ENCODE measurements at places on chromosomes 2 and 18.

- no peak for DNase-seq
These were observed 75.2 kb downstream of the TMEFF2 start for GRCh38 chr2:192119536-192119935.

- no peak for DNase-seq
These were observed 96.9 kb downstream of the CHN1 start for GRCh38 chr2:174908284-174908683.

DNA sequence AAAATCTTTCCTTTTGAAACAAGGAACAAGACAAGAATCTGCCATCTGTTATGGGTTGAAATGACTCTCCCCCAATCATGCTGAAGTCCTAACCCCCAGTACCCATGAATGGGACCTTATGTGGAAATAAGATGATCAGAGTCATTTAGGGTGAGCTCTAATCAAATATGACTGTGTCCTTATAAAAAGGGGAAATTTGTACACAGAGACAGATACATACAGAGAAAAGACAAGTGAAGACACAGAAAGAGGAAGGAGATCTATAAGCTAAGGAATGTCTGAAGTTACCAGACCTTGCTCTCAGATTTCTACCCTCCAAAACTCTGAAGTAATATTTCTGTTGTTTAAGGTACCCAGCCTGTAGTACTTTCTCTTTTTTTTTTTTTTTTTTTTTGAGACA is 15.7 kb downstream of the TGFBRAP1 start:
- no peak for DNase-seq

DNA sequence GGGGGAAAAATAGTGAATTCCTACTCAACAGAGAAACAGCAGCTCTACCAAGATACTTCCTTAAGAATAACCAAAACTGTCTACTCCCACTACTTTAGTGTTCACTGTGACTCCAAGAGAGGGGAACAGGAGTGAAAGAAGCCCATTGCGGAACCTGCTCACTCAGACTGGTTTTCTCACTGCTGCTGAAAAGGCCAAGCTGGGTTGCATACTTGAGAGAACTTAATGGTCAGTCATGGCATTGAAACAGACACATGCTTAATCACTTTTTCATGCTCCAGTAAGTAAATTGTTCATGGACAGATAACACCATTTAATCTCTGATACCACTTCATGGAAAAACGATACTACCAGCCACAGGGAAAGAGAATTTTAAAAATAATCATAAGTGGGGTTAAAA is 35.7 kb upstream of the SLC8A1 start:
- DNase-seq = no peak

- DNase-seq = no peak
These were observed 53.3 kb upstream of the SLC5A7 start for GRCh38 chr2:107932979-107933378.

- no peak for DNase-seq
These were observed 66.1 kb downstream of the SAP130 start for GRCh38 chr2:127961729-127962128.

GRCh38 chr2:189608795-189609422 is 28.3 kb upstream of the SLC40A1 start:
- DNase-seq = no peak

DNA sequence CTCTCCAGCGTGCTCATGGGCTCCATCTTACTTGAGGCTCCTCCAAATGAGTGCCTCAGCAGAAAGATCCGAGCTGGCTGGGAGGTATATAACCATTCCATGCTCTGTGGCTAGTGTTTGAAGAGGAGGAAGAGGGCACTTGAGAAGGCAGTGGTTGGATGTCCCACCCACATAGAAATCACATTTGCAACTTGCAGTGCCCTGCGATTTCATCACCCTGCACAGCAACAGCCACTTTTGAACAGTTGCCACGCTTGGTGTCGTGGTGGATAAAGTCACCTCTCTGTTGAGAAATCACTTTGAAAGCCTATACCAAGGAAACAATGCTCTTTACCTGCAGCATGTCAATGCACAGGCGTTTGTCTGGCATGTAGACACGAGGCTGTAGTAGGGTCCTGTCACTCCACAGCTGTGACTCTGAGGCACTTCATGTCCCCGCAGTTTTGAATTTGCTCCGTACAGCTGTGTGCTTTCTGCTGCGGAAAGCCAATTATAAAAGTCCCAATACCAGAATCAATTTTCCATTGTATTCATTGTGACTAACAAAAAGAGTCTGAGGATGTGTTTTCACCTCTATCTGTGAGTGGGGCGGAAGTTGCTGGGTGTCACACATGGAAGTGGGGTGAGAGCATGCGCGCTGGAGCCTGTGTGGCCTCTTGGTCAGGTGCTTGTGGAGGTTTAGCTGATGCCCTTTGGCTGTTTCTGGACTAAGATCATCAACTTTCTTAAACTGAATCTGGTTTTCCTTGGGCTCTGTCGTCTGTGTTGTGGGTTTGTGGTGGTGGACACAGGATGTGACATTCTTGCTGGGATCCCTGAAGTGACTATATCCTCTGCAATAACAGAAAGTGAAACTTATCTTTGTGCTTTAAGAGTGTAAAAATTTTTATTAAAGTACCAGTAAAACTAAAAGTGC is 2.8 kb downstream of the CNDP2 start:
- peak; percentile 46 for DNase-seq

GRCh38 chr2:41598161-41598894 is 449.5 kb upstream of the PKDCC start:
- DNase-seq = no peak

DNA sequence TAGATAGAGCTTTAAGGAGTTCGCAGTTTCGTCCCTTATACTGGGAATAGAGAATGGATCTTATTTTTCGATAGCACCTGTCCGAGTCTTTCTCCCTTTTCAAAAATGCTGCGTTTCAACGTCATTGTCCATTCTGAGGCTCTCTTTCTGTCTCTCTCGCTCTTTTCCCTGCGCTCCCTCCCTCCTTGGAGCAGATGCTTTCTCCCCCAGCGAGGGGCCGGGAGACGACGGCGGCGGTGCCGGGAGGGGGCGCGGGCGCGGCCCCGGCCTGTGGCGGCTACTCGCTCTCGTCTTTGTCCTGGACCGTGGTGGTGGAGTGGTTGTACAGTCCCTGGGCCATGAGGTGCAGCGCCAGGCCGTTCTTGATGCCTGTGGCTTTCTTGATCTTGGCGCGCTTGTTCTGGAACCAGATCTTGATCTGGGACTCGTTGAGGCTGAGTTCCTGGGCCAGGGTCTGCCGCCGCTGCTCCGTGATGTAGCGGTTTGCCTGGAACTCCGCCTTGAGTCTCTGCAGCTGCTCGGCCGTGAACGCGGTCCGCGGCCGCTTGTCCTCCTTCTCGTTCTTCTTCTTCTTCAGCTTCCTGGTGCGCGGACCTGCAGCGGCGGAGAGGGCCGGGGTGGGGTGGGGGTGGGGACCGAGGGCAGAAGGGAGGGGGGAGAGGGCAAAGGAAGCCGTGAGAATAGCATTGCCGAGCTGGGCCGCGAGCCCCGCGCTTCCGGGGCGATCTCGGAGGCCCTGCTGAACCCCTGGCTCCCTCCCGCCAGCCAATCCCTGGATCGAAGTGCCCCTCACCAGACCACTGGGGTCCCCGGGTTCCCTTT is 4.6 kb downstream of the EN1 start:
- no peak for DNase-seq

DNA sequence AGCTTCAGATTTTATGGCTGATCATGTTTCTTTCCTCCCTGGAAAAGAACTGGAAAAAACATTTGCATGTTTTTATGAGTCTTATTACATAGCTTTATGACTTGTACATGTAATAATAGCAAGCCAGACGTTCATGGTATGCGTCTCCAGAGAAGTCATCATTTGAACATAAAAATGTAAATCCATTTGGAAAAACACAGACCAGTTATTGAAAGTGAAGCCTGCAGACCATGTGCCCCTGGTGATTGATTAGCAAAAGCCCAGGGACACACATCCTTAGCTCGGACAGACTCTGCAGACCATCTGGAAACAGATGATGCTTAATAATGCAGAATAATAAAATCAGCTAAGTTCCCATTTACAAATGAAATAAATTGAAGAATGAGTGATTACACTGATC is 283.1 kb downstream of the TDRD15 start:
- no peak for DNase-seq

- DNase-seq = no peak
These were observed 117.4 kb downstream of the MBP start for GRCh38 chr18:77015169-77015568.

- no peak for DNase-seq
These were observed 38.3 kb downstream of the ST3GAL5 start for GRCh38 chr2:85850451-85850850.

- peak; percentile 48 for DNase-seq
These were observed 118.1 kb downstream of the MSH2 start for GRCh38 chr2:47520825-47521665.

DNA sequence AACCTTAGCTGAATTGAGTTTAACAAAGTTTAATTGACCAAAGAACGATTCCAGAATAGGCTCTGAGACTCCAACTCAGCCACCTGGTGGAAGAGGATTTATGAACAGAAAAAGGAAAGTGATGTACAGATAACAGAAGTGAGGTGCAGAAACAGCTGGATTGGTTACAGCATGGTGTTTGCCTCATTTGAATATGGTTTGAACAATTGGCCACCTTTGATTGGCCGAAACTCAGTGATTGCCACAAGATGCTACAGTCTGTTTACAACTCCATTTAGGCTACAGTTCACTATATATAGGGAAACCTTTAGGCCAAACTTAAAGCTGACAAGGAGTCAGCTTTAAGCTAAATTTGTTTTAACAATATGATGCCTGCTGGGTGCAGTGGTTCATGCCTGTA is 28.1 kb upstream of the SLC35G4 start:
- DNase-seq = no peak

GRCh38 chr2:41867553-41867952 is 180.3 kb upstream of the PKDCC start:
- no peak for DNase-seq

DNA sequence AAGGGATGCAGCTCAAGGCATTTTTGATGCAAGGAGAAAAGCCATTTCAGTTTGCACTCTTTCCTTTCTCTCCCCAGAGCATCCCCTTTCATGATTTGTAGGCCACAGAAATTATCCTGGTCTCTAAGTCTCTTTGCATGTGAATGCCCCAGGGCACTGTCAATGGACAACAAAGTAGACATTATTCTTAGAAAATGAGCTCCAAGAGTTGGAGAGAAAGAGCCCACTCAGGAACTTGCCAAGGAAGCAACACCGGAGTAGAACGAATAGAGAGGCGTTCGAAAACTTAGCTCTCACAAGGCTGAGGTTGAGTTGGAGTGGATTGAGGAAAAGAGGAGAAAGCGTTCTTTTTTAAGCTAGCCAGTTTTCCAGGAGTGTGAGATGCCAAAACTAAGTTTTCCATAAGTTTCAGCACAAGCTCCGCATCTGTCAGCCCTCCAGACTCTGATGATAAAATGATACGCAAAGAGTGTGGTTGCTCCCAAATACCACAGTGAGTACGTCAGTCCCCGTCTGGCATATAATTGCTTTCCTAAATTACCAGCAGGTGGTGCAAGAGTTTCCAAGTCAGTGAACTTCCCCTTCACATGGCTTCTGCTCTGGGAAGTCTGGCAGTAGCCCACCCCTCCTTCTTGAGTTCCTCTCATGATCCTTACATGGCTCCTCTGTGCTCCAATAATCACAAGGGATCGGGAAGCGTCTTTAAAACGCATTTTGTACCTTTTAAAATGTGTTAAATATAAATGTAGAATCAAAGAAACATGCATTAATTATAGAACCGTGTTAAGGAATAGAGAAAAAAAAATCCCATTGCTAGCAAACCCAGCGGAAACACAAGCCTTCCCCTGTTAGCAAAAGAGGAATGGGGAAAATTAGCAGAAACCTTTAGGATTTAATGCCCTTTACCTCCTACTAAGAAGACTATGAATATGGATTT is 1060.6 kb upstream of the FANCL start:
- no peak for DNase-seq

DNA sequence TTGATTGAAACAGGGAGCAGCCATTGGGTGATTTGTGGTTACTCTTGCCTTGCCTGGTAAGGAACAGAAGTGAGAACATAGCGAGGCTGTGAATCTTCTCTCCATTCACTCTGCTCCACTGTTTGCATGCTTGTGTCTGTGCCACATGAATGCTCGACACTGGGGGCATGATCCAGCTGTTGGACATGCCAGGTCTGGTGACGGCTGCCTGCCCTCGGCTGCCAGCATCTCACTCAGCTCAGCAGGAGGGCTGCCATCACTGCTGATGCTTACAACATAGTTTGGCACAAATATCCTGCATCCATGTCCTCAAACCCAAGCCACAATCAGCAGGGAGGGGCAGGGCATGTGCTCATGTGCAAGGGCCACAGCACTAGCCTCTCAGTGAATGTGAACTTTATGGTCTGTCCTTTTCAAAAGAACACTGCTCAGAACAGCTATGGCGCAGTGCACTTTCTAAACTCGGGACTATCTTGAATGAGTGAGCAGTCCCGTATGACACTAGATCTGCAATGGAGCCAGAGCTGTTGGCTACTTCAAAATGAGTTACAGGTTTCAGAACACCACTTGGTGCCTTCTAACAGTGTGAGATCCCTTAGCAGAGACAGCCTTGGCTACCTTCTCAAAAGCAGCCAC is 126.3 kb downstream of the NRP2 start:
- no peak for DNase-seq

- no peak for DNase-seq
These were observed 103.9 kb upstream of the ACVR1C start for GRCh38 chr2:157732596-157732995.

DNA sequence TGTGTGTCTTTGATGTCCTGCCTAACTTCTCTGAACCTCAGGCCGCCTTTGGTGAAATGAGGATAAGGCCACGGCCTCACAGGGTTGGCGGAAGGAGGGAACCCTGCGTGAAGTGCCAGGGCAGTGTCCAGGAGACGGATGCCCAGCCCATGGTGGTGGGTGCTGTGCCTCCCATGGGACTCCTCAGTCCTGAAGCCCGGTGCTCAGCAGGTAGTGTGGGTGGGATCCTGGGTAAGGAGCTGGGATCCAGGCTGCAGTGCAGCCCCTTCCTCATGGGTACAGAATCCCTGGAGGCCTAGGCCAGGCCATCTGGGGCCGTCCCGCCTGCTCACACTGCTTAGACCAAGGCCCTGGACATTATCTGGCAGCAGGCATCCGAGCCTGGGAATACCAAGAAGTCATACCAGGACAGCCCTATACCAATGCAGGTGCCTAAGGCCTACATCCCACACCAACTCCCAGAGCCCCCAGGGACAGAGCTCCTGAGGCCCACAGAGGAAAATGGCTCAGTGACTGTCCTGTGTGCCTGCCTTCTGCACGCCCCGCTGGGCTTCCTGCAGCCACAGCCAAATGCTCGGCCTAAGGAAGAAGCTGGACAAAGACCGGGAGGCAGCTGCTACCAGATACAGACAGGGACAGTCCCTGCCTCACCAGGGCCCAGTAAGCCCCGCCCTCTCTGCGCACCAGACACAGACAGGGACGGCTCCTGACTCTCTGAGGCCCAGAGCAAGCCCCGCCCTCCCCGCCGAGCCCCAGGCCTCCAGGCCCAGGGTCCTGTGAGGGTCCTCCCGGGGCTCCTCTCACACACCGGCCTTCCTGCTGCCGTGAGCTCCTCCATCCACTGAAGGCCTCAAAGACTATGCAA is 78.0 kb downstream of the NDUFA10 start:
- no peak for DNase-seq

GRCh38 chr2:39689272-39689841 is 23.6 kb downstream of the TMEM178A start:
- DNase-seq = no peak

DNA sequence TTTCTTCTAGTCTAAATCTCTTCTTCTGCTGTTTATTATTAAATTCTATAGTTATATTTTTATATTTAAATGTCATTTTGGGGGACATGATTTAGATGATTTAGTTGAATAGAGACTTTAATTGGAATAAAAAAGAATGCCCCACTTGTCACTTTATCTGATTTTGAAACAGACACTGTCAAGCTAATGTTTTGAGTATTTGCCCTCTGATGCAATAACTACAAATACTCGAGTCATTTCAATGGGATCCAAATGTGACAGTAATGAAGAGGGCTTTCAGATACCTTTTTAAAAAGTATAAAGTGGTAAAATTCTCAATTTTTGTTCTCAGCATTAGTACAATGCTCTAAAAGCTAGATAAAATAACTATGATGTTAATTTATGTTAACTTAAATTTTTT is 257.3 kb upstream of the SESTD1 start:
- no peak for DNase-seq

Data from stimulated activated CD8-positive, alpha-beta memory T cell treated with anti-CD3 and anti-CD28 coated beads, Interleukin-7, amount 100 ng/mL, for 1 hour (primary cell).